ENCODE measurements at places on chromosomes 4 and X.
A peak's percentile ranks its signal among the peaks of the same experiment; 100 is the strongest.

DNA sequence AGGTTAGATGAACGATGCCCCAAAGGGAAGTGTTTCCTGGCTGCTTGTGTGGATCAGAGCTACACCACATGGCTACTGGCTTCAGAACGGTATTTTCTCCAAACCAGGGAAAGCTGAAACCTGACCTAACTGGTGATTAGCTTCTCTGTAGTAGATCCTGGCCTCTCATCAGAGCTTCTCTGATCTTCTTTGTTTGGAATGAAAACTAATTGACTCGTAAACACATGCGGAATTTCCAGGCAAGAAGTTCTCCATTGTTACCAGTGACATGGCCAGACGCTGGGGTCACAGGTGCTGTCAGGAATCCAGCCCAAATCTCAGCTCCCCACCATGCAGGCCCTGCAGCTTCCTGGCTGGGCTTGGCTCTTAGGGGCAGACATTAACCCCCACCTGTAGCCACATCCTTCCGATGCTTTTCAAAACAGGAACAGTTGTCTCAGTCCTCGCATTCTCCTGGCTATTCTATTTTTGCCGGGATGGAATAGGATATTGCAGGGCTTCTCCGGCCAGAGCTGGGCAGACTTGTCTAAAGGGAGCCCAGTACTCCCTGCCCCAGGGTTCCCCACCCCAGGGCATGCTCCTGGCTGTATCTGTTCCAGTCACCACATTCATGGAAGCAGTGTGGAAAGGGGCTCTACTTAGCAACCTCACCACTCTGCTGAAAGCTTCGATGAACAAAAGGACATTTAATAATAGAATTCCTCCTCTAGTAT, 305.4 kb upstream of the F9 start:
- no peak for DNase-seq

GRCh38 chr4:172514801-172515200, 653.8 kb upstream of the GALNT7 start:
- peak; percentile 25 for DNase-seq

DNA sequence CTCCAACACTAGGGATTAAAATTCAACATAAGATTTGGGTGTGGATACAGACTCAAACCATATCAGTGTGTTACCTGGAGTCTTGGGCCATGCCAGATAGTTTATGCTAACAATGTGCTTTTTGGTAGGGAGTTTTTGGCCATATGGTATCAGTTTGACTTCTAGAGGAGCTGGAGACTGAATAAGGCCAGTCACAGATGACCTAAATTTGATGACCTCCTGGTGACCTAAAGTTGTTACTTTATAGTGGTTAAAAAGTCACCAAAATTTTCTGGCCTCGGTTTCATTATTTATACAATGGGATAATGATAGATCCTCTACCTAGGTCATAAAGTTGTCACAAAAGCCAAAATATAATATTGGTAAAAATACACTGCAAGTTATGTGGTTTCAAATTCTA, 877.1 kb downstream of the RAPGEF2 start:
- no peak for DNase-seq

DNA sequence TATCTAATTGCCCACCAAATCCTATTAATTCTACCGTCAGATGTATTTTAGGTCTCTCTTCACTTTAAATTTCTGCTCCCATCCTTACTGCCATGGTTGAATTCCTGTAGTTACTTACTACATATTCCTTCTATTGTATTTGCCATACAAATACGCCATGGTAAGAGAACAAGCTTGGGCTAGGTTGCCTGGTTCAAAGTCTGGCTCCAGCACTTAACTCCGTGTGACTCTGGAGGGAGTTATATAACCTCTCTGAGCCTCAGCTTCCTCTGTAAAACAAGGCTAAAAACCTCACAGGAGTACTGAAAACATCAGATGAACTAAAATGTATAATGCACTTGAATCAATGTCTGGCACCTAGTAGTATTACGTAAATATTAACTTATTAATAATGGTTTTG, 260.3 kb upstream of the RPS6KA3 start:
- no peak for DNase-seq

DNA sequence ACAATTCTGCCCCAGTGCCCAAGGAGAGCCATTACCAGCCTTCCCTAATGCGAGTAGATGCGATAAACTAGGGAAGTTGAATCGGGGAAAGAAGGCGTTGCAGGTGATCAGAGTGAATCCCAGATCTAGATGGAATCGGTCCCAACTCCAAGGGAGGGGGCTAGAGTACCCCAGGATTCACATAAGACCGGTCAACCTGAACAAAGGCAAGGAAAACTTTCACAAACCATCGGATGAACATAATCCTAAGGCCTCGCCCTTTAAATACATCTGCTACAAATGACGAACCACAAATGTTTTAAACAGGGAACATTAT, 11.2 kb upstream of the ZCCHC13 start:
- no peak for DNase-seq

GRCh38 chr4:136768925-136769275, 763.4 kb downstream of the PCDH18 start:
- DNase-seq = no peak

GRCh38 chr4:86560447-86560846, 33.7 kb upstream of the PTPN13 start:
- no peak for DNase-seq

DNA sequence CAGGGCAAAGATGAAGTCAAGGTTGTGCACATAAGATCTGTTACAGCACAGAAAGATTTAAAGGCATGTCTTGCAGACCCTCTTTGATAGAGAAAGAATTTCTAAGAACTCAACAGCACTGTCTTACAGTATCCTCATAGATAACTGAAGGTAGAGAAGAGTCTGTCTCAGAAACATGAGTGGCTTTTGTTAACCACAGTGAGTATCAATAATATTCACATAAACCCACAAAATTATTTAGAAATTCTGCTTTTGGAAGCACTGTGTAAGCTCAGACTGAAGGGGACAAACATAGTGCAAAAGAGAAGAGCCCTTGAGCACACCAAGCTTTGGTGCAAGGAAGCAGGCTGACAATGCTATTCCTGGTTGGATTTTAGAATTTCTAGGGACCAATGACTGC, 166.0 kb upstream of the SH3RF1 start:
- DNase-seq = no peak

- no peak for DNase-seq
Measured at GRCh38 chrX:111641969-111642368, 39.0 kb upstream of the ALG13 start.

GRCh38 chrX:69615779-69616456, at the start of gene EDA:
Gene EDA (plus strand): TSS chrX:69616113.
- peak; percentile 84 for DNase-seq

- DNase-seq = peak; percentile 28
Measured at GRCh38 chr4:137599734-137600133, 67.4 kb upstream of the PCDH18 start.

- DNase-seq = no peak
Measured at GRCh38 chrX:18394477-18394876, 30.9 kb upstream of the CDKL5 start.

DNA sequence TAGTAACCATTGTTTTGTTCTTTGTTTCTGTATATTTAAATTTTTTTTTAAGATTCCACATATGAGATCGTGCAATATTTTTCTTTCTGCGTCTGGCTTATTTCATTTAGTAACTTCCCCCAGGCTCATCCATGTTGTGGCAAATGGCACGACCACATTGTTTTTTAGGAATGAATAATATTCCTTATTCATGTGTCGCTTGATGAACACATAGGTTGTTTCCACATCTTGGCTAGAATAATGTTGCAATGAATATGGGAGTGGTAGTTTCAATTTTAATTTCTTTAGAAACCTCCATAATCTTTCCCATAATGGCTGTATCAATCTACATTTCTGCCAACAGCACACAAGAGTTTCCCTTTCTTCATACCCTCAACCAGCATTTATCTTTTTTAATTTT, 166.8 kb upstream of the NR3C2 start:
- no peak for DNase-seq

DNA sequence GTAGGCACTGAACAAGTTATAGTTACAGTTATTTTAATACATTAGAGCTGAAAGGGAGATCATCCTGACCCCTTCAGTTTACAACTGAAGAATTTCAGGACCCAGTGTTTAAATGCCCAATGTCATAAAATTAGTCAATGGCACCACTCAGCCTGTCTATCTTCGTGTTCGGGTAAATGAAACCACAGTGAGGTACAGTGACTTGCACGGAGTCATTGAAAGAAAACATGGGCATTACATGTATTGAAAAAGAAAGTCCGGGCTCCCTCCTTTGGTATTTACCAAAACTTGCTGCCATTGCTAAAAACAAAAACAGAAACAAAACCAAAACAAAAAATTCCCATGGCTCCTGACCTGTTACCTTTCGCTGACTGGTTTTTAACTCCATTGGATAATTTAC, 131.7 kb downstream of the SH2D1A start:
- DNase-seq = no peak

- DNase-seq = no peak
Measured at GRCh38 chr4:121454251-121454979, 73.6 kb upstream of the QRFPR start.

- no peak for DNase-seq
Measured at GRCh38 chr4:40583850-40584439, 45.7 kb downstream of the RBM47 start.

DNA sequence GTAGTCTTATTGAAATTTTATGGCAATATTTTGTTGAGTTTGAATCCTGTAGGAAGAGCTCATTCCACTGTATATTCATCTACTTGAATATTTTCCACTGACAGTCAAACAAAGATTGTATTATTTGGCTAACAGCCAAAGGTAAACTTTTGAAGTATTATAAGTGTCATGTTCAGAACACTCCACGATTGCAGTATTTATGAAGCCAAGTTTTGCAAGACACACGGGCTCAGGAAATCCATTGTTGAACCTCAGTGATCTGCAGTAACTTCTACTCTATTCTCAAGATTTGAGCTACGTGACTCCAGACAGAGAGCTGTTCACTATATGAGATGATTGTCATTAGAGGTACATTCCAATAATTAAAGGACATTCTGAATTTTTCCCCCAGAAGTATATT, 302.7 kb upstream of the ADGRL3 start:
- peak; percentile 44 for DNase-seq

Data from fibroblast of upper back skin (primary cell).